Gastrocnemius medialis (tissue), 4 donors: ENCODE measurements at places on chromosomes 1 and 21. TPM values are rescaled to one million over a fixed set of nuclear protein-coding genes. Genes with fewer than 3 reads are reported as not detected.

GRCh38 chr1:51331206-51332100, 1.1 kb upstream of the TTC39A start:
- peak; percentile 73 for DNase-seq

GRCh38 chr1:99682291-99682751, 36.4 kb downstream of the PALMD start:
- DNase-seq = no peak

The CD244 gene
- total RNA-seq = not detected

The SEC22B gene
- total RNA-seq = 23.5 TPM

DNA sequence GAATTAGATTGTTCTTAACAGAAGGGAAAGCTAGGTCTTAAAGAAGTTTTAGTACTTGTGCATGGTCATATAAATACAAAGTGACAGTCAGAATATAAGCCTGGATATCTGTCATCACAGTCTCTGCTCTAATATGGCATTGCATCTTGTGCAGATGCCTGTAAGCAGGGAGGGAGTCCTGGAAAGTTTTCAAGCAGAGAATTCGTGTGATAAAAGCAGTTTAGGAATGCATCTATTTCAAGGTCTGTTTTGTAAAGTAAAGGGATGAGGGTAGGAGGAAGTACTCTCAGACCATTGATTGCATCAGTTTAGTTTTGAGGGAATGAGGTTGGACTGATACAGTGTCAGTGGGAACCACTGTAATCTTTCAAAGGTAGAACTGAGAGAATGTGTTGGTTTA, 30.6 kb downstream of the IARS2 start:
- no peak for DNase-seq

DNA sequence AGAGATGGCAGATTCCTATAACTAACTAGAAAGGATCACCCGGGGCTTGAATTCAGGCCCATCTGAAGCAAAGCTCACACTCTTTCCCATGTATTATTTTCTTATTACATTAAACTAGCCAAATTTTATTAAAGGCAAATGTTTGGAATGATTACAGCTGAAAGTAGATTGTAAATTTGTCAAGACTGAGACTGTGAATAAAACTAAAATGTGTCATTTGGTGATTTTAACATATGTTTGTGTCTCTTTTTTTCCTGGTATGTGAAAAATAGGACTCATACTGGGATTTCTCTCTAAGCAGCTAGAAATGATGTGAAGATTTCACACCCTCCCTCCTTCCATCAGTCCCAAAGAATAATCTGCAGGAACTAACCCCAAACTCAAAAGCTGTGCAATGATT, 19.1 kb upstream of the KIAA0040 start:
- no peak for DNase-seq

DNA sequence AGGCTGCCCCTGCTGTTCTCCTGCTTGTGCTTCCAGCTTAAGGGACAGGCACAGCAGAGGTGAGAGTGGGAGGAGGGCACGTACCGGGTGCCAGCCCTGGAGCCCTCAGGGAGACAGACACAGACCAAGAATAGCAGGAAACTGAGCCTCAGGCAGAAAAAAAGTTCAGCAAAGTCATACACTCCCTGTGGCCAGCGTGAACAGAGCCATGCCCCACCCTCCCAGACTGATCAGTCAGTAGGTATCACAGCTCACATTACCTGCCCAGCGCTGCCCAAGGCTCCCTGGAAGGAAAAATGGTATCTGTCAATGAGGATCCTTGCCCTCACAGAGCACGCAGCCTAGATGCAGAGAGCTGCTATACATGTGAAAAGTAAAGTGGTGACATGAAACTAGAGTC, 1.3 kb downstream of the UBL4B start:
- no peak for DNase-seq
